ENCODE measurements at places on chromosomes 1 and 21.
A peak's percentile ranks its signal among the peaks of the same experiment; 100 is the strongest.

- DNase-seq: peak; percentile 17
These were observed 4.2 kb downstream of the GLIS1 start for GRCh38 chr1:53734650-53735211.

GRCh38 chr1:165840423-165840822 is 13.0 kb downstream of the UCK2 start:
- DNase-seq: no peak

GRCh38 chr21:35145626-35146233 is 96.6 kb upstream of the RUNX1 start:
- DNase-seq: no peak

- peak; percentile 50 for DNase-seq
These were observed at the start of gene TGFBR3 for GRCh38 chr1:91885716-91886506. Gene TGFBR3 (minus strand): TSS chr1:91886151. CDS start chr1:91861531, 24,620 bp downstream.

DNA sequence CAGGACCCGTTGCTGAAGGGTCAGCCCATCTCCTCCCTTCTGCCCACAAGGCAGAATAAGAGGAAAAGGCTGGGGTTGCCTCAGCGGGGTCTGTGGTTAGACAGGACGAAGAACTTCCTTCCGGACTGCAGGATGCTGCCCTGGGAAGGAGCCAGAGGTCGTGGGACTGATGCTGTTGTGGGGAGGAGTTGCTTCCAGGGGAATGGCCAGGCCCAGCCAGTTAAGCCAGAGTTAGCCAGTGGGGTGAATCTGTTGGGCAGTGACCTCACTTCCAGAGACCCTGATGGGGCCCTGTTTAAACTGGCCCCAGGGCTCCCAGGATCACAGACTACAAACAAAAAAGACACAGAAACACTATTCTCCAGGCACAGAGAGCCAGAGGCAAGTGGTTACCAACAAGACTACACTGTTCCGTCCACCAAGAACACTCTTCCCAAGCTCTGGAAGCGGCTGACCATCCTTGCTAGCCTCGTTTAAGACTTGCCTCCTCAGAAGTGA is 13.0 kb downstream of the FAM229A start:
- no peak for DNase-seq

GRCh38 chr1:201545851-201546492 is 7.0 kb downstream of the NAV1 start:
- DNase-seq: no peak

GRCh38 chr1:219798283-219799030 is 129.9 kb downstream of the SLC30A10 start:
- DNase-seq: no peak

- no peak for DNase-seq
These were observed 118.5 kb downstream of the DMRTB1 start for GRCh38 chr1:53577761-53578100.

GRCh38 chr1:200362421-200362820 is 47.4 kb downstream of the ZNF281 start:
- DNase-seq: no peak

GRCh38 chr1:41122851-41123518 is 101.5 kb upstream of the SLFNL1 start:
- peak; percentile 84 for DNase-seq

DNA sequence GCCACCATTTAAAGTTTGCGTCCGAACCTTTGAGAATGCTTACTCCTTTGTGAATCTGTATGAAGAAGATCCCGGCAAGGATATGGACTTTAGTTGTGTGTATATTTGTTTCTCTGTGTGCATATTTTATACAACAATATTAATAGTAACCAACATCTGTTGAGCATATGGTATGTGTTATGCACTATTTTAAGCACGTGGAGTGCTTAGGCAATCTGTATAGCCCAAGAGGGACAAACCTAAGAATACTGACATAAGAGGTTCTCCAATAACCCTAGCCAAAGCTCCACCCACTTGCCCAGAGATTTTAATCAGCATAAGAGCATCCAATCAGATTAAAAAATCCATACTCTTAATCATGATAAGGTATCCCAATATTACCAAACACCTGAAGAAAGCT is 92.7 kb downstream of the MAB21L3 start:
- no peak for DNase-seq

DNA sequence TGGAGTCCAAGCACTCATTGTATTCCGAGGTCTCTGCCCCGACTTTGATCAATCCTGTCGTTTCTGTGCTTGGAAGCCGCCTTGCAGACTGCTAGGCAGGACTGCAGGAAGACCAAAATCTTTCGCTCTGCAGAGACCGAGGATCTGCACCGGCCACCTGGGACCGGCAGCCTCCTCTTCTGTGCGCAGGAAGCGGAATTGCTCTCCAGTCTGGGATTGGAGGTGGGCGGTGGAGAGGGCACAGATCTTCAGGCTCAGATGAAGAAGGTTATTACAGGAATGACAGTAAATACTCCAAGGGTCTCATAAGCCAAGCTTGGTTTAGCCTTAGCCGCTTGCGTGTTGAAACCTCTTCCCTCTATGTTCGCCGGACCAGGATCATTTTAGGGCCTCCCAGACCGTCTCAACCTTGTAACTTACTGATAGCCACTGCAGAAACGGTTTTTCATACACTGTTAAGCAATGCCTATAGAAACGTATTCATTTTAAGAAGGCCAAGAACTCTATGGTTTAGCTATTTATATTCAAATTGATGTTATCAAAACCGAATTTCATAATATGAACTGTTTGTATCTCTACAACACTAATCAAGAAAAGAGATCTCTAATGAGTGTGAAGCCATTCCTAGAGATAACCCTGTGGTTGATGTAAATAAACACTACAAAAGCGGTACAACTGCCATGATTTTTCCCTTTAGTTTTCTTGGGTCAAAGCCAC is 1.1 kb downstream of the MIA3 start:
- no peak for DNase-seq

- DNase-seq: peak; percentile 79
These were observed 73.0 kb downstream of the GNG12 start for GRCh38 chr1:67760030-67760821.

DNA sequence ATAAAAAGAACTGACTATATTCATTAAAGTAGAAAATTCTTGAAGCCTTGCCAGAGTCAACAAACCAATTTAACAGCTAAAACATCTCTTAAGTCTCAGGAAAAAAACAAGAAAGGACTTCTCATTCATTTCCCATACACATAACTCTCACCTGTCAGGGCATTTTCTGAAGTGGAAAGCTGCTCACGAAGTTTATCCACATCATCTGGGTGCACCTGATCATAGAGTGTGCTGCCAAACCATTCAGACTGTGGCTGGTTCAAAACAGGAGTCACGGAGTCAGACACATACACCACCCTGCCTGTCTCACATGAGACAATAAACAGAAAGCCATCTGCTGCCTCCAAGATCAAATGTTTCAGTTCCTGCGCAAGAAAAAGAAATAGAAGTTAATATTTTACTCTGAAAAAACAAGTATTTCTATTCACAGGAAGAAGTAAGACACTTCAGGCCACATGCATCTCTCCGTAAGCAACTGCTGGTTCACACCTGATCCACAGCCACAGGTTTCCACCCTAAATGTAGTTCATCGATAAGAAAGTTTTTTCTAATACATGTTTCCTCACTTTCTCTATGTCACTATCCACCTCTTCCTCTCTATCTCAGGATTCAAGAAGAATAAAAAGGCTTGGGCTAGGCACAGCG is 28.2 kb upstream of the CTSK start:
- DNase-seq: peak; percentile 23

DNA sequence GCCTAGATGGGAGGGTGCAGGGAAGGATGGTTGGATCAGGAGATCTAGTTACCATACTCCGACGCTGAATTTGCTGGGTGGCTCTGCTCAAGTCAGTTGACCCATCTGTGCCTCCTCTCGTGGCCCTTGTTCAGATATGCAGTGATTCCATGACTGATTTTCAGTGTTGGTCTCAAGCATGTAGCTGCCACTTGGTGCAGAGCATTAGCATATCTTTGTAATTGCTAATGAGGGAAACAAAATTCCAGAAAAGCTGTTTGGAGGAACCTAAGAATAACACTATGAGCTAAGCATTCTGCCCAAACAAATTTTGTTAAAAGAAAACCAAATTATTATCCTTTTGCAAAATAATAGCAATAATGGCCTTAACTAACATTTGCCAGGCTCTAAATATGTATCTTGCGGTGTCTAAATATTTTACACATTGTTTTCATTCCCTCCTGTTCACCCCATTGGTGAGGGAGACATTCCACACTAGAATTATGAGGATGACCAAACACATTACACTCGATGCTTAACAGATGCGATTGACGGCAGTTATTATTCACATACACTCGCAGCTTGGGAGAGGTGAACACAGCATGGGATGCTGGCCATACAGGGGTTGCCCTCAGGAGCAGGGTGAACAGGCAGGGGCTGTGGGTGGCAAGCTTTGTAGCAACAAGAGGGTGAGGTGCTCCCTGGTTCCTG is 69.1 kb downstream of the KCNJ15 start:
- no peak for DNase-seq

DNA sequence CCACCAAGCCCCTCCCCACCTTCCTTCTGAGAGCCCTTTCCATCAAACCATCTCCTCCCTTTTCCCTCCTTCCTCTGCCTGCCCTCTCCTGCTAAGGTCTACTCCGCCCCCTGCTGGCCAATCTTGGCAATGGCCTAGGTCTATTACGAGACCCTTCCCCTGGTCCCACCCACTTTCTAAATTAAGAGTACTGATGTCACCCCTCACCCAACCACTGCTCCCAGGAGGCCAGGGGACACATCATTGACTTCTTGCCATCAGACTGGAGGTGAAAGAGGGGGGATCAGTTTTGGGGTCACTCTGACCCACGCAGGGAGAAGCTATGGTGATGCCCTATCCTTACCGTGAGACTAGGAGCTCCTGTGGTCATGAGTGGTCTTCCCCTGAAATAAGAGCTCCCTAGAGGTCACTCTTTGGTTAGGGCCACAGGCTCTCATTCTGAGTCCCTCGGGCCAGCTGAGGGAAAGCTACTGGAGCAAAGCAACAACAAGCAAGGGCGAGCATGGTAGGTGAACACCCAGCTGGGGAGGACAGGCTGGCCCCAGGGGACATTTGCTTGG is 34.6 kb upstream of the S100A7 start:
- peak; percentile 79 for DNase-seq

DNA sequence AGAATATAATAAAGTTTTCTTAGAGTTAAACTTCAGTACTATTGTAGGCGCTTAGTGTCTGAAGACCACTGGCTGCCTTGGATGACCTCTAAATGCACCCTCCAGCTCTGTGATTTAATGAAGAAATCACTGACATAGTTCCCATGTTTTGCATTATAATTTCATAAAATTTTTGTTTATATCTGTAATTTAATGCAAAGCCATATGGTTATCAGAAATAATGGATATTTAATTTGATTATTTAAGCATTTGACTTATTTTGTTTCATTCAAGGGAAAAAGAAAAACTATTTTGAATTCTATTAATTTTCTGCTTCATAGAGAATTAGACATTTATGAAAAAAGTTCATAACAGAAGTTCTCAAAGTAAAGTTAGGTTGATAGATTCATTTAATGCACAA is 18.6 kb downstream of the CRB1 start:
- no peak for DNase-seq

- DNase-seq: no peak
These were observed 8.0 kb downstream of the S1PR1 start for GRCh38 chr1:101244842-101245241.
